ENCODE measurements at places on chromosomes 6 and 20. TPM values are rescaled to one million over a fixed set of nuclear protein-coding genes. Genes with fewer than 3 reads are reported as not detected.

The LST1 gene
- 29.1 TPM for total RNA-seq

The GHRH gene
- not detected for total RNA-seq

The KCNK15 gene
- total RNA-seq: 0.48 TPM

The AMD1 gene
- 117 TPM for total RNA-seq

The POPDC3 gene
- total RNA-seq: not detected

The PGC gene
- not detected for total RNA-seq

The KCNQ5 gene
- total RNA-seq: 15.8 TPM

The SLC32A1 gene
- total RNA-seq: not detected

Data from activated naive CD8-positive, alpha-beta T cell treated with anti-CD3 and anti-CD28 coated beads for 36 hours (primary cell).